Motor neuron (in vitro differentiated cells): ENCODE measurements at places on chromosomes 6 and 20. TPM values are rescaled to one million over a fixed set of nuclear protein-coding genes. Genes with fewer than 3 reads are reported as not detected.
A peak's percentile ranks its signal among the peaks of the same experiment; 100 is the strongest.

DPPA5 gene
- total RNA-seq = not detected in 2 replicates

FGD2 gene
- total RNA-seq = 1.0 and 1.8 TPM in 2 replicates

PHACTR3 gene
- 40.7 and 44.8 TPM in 2 replicates for total RNA-seq

HRH3 gene
- 5.1 and 5.2 TPM in 2 replicates for total RNA-seq

COL11A2 gene
- total RNA-seq = 3.4 and 5.1 TPM in 2 replicates

DNA sequence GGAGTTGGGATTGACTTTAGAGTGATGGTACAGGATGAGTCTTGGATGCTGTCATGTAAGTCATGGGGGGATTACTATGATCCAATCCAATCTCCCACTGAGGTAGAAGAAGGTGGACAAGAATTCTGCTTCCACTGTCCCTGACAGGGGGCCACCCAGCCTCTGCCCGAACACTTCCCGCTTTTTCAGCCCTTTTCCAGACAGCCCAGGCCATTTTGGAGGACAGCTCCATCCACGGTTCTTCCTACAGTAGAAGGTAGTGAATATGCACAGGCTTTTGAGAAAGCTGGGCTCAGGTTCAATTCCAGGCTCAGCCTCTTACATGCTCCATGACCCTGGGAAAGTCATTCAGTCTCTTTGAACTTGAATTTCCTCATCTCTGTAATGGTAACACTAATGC lies 31.0 kb downstream of the TRERF1 start:
- no peak for ATAC-seq

GRCh38 chr6:166936079-166936787 lies 20.1 kb downstream of the RNASET2 start:
- ATAC-seq = no peak

DNA sequence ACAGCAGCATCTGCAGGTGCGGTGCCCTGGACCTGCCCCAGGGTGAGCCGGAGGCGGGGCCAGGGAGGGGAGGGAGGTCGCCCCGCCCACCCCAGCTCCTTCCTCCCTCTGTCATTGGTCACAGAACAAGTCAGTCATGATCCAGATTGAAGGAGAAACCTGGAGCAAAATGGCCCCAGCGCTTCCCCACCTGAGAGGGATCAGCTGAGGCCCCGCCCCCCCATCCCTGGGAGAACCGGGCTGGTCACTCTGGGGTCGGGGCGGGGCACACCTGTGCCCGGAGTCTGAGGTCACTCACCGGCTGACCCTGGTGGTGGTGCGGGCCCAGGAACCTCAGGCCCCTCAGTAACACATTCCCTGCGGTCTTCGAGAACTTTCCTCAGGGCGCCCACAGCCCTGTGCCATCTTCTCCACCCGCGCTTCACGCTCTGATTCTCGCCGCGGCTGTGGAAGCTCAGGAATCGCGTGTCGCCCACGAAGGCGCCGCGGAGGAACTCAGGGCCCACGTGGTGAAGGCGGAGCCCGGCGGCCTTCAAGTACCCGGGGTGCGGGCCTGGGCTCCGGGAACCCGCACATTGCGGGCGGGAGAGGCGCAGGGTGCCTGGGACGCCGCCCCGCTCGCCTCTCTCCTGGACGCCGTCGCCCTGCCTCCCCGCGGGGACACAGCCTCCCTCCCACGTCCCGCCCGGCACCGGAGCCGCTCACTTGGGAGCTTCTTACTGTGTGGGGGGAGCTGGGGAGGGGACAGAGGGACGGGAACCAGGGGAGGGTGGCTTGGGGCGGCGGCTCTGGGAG lies 36.4 kb upstream of the HLA-C start:
- peak; percentile 73 for ATAC-seq

- no peak for ATAC-seq
Measured at GRCh38 chr6:24566020-24566767, 71.4 kb downstream of the ALDH5A1 start.

- no peak for ATAC-seq
Measured at GRCh38 chr6:2777249-2777648, 12.1 kb downstream of the WRNIP1 start.

DNA sequence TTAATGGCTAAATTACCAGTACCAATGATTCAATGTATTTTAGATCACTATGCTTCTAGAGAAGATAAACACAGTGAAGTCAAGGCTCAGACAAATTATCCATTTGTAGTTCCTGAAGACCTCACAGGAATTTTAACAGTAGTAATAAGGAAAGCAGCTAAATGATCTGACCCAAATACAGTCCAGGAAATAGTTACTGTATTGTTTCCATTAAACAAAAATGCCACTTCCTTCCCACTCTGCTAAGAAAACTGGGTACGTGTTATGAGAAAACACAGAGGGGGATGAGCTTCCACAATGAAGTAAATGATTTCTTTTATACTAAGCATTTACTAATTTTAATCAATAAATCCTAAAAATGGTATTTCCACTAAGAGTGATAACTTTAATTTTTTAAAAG lies 127.9 kb downstream of the CDK19 start:
- no peak for ATAC-seq

GRCh38 chr6:146833157-146833556 lies 234.4 kb downstream of the ADGB start:
- no peak for ATAC-seq

DNA sequence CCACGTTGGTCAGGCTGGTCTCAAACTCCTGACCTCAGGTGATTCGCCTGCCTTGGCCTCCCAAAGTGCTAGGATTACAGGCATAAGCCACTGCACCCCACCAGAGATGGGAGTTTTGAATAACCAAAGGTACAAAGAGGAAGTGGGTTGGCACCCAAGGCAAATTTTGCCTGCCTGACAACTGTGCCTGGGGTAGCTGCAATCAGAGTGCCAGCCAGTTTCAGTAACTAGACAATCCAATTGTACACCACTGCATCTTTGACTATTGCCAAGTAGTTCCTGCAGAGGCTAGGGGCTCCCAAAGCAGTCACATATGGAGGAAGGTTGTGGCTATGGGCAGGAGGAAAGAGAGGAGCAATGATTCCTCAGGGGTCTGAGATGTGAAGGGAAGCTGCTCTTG lies 16.6 kb downstream of the ZC3H12D start:
- no peak for ATAC-seq

GRCh38 chr6:7252390-7252789 lies 60.6 kb downstream of the SSR1 start:
- no peak for ATAC-seq
